ENCODE measurements at places on chromosomes 7 and 10.

GRCh38 chr10:133260895-133261725 is 15.6 kb downstream of the ADAM8 start:
- DNase-seq = peak; percentile 73

DNA sequence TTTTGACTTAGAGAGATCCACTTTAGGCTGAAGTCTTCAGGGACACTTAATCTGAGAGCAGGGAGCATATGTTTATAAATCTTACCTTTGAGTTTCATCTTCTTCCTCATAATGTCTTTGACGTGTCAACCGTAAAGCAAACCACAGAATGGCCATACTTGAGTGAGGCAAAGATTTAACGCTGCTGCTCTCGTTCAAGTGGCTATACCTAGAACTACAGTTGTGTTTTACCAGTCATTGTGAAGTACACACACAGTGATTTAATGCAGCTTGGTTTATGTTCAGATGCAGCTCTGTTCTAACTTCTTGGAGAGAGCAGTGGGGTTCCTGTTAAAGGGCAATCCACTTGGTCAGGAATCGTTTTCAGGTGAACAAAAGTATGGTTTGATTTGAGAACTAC is 39.9 kb upstream of the GOT1 start:
- no peak for DNase-seq

DNA sequence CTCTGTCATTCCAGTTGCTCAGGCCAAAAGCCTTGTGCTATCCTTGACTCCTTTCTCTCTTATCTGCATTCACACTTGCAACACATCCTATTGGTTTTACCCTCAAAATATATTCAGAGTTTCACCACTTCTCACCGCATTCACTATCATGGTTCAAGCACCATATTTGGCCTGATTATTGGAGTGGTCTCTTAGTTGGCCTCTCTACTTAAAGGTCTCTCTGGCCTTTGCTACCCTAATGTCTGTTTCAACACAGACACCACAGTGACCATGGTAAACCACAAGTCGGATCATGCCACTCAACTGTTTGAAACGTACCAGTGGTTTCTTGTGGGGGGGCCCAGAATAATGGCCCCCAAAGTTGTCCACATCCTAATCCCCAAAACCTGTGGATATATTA is 15.2 kb upstream of the PDZD8 start:
- no peak for DNase-seq

- no peak for DNase-seq
Measured at GRCh38 chr7:105213611-105214010, 175.1 kb downstream of the SRPK2 start.

DNA sequence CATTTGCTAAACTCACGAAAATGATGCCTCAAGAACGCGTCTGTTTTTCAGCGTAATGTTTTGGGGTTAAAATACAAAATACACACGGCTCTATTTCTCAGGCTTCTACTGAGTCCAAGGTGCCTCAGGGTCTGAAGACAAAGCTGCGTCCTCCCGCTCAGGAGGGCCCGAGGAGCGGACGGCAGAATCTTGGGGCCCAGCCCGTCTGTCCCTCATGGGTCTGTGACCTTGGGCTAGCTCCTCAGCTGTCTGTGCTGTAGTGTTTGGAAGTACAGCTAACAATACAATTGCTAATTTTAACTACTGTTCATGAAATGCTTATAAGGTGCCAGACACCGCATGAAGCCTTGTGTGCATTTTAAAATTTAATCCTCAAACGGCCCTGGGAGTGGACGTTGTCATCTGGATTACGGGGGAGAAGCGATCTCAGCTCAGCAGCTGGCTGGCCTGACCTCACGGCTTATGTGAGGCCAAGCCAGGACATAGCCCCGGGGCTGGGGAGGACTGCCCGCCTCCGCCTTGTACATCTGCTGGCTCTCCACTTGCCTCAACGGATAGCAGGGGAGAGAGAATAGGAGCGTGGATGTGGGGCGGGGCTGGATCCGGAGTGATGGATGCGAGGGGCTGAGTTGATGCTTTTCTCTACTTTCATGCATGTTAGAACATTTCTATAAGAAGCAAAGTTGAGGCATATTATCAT is 357.4 kb downstream of the GLRX3 start:
- DNase-seq = peak; percentile 58

- no peak for DNase-seq
Measured at GRCh38 chr7:36686499-36686898, 37.8 kb downstream of the AOAH start.

DNA sequence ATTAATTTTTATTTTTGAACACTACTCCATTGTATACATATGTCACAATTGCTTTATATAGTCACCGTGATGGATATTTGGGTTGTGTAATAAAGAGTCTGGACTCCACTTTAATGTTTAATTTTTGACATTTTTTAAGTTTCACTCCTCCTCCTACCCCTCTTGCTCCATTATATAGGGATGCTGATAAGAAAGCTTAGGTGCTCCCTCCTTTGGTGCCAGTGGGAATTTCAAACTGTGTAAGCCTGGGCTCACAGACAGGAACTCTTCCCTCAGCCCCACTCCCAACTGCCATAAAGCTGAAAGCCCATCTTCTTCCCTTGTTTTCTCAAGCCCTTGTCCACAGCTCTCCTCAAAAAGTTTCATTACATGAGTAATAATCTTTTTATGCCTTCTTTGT is 47.6 kb downstream of the TWIST1 start:
- DNase-seq = no peak

GRCh38 chr10:78819361-78820006 is 249.3 kb upstream of the ZMIZ1 start:
- DNase-seq = no peak

- DNase-seq = no peak
Measured at GRCh38 chr10:125692601-125693523, 9.9 kb upstream of the TEX36 start.

- no peak for DNase-seq
Measured at GRCh38 chr10:97690133-97690532, 3.1 kb upstream of the AVPI1 start.

GRCh38 chr7:107286751-107287621 is 118.2 kb downstream of the HBP1 start:
- DNase-seq = peak; percentile 36

- DNase-seq = no peak
Measured at GRCh38 chr7:76139670-76140069, 62.0 kb upstream of the SRRM3 start.

- DNase-seq = no peak
Measured at GRCh38 chr7:158312789-158313188, 274.8 kb downstream of the PTPRN2 start.

GRCh38 chr7:91771394-91771793 is 109.1 kb downstream of the MTERF1 start:
- no peak for DNase-seq

GRCh38 chr10:4372601-4373000 is 453.4 kb upstream of the AKR1E2 start:
- no peak for DNase-seq

DNA sequence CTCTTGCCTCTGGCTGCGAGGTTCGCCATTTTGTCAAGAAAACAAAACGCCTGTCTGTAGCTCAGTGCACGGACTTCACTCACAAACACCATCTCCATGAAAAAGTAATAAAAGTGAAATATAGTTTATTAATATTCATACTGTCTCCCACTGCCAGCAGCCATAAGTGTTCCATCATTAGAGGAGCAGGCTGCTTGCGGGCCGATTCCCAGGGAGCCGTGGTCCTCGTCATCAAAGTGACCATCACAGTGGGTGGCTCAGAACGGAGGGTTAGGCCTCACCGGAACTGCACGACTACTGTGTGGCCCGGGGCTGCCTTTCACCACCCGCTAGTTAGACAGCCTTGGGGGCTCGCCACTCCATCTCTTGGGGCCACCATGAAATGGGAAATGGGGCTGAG is 82.7 kb downstream of the HIPK2 start:
- DNase-seq = no peak

DNA sequence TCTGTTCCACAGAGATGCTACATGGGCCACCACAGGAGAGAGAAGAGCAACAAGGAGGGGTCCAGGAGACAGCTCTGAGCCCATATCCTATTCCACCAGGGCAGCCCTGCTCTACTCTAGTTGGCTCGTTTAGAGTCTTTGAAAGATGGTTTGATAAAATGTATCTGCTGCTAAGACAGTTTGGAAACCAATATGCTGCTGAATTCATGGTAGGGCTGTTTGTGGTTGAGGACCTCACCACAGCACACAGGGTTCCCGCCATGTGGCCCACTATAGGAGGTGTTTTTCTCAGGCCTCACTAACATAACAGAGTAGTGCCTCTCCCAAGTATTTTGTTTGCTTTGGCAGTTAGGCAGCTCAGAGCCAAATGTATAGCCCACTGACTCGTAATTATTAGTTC is 35.8 kb upstream of the ZC3HAV1L start:
- DNase-seq = no peak

GRCh38 chr10:61835946-61836887 is 65.3 kb upstream of the ARID5B start:
- DNase-seq = no peak

GRCh38 chr7:37930226-37930948 is 9.9 kb downstream of the EPDR1 start:
- DNase-seq = no peak

GRCh38 chr10:124325998-124326636 is 92.6 kb downstream of the OAT start:
- no peak for DNase-seq

Measured in retina (tissue), 1 donor.